ENCODE measurements at places on chromosomes 4 and X.

DNA sequence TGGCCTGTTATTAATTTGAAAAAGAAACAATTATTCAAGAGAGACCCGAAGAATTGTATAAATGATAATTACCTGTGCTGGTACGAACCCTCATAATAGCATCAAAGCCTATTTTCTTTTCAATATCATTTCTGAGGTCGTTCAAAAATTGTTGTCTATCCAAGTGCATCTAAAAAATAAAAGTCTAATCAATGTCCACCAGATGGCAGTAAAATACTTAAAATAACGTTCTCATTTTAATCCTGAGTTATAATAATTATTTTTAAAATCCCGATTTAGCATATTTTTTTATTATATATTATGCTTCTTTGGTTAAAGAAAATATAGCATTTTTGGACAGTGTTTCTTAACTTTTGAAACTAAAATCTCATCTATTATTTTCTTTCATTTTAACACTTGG lies 55.7 kb downstream of the METTL14 start:
- no peak for DNase-seq

GRCh38 chr4:152106781-152107321 lies 346.0 kb upstream of the GATB start:
- DNase-seq: no peak

- DNase-seq: no peak
Observed at GRCh38 chr4:8866828-8867623, 4.6 kb downstream of the HMX1 start.

DNA sequence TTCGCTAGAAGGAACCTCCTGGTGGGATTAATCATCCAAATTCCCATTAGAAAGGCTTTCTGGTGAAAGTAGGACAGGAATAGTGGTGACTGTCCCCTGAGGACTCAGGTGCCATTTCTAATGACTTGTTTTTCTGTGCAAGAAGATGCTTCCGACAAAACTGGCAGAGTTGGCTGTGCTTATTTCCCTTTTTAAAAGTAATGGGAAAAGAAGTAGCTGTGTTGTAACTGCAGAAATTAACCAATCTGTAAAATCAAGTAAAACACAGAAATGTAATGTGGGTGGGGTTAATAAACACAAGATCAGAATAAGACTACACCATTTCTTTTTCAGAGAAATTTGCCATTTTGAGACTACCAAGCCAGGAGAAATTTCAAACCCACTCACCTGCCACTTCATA lies 55.0 kb upstream of the FAM9B start:
- no peak for DNase-seq

- DNase-seq: no peak
Observed at GRCh38 chr4:185794637-185795036, 17.4 kb downstream of the SORBS2 start.

- DNase-seq: no peak
Observed at GRCh38 chrX:38975368-38975942, 174.2 kb downstream of the MID1IP1 start.

DNA sequence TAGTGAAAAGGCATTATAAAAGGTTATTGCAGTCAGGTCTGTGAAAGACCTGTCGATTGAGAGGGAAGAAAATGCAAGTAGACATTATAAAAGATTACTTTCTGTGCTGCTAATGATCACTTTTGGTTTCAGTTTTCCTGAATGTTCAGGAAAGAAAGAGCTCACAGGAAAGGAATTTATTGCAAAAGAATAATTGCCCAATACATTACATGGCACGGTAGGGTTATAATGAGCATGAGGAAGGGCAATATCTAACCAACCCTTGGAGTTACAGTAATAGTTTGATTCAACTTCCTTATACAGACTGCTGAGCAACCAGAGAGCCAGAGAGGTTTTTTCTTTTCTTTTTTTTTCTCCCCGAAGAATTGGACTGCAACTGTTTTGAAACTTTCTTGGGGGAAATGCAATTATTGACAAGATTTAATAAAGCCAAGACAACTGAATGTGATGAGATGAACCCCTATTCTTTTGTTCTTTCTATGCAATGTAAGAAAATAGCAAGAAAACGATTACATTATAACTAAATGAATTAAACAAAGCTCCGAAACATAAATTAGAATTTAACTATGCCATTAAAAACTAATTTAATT lies 247.0 kb downstream of the C4orf33 start:
- peak; percentile 35 for DNase-seq

- no peak for DNase-seq
Observed at GRCh38 chr4:139555705-139556070, 331 bp downstream of the SETD7 start.

GRCh38 chr4:184420881-184421416 lies 53.4 kb downstream of the IRF2 start:
- no peak for DNase-seq

DNA sequence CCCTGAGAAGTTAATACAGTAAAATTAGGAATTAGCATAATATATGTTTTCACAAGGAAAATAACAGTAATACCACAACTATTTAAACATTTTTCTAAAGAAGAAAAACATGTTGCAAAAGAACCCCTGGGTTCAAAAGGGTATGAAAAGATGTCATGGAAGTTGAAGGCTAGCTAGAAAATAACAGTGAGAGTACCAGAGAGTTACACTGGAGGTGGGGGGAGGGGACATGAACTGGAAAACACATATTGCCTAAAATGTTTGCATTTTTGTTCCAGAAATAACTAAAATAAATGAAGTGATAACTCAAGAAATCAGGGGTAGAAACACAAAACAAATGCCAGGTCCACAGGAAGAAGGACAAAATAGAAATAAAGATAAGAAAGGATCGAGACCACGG lies 336.6 kb upstream of the MAD2L1 start:
- DNase-seq: no peak

DNA sequence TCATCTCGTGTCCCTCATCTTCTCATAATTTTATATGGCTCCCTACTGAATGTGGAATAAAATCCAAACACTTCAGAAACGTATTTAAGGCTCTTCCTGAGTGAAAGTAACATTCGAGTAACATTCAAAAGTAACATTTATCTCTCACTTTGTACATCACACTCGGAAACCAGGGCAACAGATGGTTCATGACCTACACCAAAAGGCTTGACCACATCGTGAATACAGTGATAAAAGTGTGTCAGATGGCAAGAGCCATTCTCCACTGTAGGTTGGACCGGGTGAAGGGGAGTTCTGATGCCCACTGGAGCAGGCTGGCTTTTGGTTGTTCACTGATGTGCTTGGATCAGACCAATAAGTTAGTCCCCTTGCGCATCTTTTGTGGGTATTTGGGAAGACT lies 5.6 kb upstream of the LIMCH1 start:
- no peak for DNase-seq

GRCh38 chr4:152154433-152154832 lies 381.5 kb downstream of the FBXW7 start:
- DNase-seq: no peak

- no peak for DNase-seq
Observed at GRCh38 chr4:6338951-6339817, 69.5 kb downstream of the WFS1 start.

DNA sequence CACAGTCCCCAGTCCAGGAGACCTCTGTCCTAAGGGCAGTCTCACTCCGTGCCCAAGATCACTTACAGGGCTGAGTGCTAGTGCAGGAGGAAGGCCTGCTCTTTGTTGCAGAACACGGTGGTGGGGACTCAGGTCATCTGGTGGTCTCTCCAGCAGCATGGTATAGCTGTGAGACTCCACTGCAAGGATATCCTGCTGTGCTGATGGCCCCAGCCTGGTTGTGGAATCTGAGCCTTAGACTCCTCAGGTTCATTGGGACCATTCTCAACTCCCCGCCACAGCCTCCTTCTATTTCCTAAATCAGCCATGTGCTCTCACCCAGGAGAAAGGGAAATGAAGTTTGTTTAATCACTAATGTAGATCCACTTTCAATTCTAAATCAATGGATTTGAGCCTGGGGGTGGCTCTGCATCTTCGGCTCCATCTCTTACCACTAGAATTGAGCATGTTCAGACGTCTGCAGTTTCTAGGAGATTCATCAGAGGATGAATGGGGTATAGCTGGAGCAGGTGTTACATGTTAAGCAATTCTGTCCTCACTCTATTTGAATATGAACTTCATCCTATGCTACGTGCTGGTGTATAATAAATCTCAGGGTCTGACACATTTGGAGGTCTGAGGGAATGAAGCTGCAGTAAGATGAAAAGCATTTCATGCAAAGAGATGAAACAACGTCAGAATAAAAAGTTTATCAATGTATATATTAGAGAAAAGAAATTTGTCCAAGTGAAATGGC lies 189.2 kb downstream of the MGST2 start:
- DNase-seq: no peak

GRCh38 chr4:7004331-7004730 lies 38.8 kb upstream of the TADA2B start:
- DNase-seq: no peak

- no peak for DNase-seq
Observed at GRCh38 chrX:107207089-107207488, 678 bp downstream of the DNAAF6 start.

DNA sequence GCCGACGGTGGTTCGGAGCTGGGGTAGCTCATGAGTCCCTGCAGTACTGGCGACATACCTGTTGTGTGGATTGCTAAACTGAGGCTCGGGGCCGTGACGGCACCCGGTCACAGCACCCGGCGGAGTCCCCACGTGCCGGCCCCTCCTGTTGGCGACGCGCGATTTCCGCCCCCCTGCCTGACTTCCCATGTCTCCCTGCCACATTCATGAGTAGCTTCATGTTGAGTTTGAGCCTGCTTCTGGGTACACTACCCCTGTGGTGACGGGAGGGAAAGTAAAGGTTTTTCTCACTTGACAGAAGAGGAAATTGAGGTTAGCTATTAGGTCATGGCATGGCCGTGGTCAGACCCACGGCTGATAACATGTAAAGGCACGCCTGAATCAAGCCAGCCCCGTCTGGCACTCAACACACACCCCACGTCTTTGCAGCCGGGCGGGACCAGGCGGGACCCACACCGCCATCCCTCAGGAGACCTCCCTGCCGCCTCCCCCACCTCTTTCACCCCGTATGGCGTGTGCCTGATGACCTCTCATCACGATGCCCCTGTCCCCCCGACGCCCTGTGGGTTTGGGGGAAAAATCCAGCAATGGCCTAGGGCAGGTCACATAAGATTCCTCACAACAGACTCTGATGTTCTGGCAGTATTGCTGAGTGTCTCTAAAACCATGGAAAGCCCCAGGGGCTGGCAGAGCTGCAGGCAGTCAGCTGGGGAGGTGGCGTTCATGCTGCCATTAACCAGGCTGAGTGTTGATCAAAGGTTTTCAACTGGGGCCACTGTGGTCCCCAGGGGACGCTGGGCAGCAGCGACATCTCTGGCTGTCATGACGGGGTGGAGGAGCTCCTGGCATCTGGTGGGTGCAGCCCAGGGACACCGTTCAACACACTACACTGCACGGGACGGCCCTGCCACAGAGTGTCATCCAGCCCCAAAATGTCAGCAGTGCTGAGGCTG lies 29.2 kb downstream of the P2RY8 start:
- no peak for DNase-seq

- DNase-seq: no peak
Observed at GRCh38 chrX:38009641-38010040, 3.3 kb downstream of the SYTL5 start.

GRCh38 chrX:2592279-2592678 lies 91.5 kb upstream of the DHRSX start:
- DNase-seq: no peak

DNA sequence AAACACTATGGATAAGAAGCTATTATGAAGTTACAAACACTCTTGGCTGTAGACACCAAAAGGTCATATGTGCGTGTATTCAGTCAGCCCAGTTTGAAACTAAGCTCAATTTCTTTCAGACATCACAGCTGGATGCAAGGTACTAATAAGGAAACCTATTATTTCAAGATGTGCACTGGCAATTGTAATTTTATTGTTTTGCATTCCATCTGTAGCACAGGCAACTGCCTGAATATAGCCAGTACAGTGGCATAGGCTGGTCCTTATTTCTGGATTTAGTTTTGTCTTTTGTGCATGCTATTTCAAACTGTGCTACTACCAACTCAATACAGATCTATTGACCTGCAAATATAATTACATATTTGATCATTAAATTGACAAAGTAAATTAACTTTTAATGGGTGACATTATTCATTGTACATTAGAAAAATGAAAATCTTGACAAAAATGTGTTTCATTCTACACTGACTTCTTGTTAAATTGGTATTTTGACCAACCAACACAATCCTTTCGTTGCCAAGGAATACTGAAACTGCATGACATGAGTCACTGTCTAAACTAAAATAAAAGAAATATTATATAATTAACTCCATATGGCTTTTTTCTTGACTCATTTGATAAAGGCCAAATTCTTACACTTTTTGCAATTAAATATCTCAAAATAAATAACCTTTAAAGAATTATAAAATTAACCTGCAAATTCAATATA lies 594.3 kb upstream of the ADGRL3 start:
- DNase-seq: peak; percentile 53

- DNase-seq: no peak
Observed at GRCh38 chr4:55871299-55871800, 17.9 kb downstream of the EXOC1 start.

DNA sequence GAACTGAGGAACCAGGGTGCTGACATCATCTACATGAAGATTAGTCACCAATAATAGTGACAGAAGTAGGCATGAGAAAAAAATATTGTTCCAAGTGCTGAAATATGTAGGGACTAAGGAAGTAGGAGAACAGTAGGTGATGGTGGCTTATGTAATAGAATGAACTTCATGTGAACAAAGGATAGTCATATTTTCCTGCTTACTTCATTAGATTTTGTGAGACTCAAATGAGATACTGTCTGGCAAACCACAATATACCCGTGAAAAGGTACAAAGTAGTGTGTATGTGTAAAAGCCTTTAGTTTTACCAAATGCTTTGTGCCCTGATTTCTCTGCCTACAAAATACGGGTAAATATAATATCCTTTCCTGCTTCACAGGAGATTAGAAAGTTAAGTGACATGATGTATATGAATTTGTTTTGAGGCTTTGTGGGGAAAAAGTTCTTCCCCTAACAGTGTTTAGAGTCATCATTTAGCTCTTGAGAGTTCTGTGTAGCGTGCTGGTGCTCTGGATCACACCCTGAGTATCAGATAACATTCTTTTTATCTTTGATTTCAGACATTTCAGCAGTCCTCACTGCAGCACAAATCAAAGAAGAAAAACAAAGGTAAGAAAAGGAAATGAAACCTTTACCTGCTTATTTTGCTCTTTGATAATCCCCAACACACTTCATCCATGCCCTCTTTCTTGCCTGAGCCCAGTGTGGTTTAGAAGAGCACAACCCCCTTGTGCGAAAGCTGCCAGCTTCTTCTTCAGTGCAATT lies 67.9 kb downstream of the KLHL34 start:
- no peak for DNase-seq

DNA sequence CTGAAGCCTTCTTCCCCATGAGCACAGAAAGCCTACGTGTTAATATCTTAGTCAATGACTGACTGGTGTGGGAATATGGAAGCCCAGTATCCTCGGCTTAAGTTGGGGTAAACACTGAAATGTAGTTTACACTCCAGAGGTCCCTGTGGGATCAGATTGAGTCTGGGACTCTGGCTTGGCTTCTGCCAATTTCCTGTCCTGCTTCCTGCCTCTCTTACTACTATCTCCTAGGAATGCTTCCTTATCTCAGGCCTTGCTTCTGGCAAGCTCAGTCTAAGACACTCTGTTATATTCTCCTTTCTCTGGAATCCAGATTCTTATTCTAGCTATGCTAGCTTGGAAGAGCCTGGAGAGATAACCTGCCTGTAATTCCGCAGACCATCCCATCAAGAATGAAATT lies 174.0 kb upstream of the LDB2 start:
- DNase-seq: peak; percentile 51

- DNase-seq: no peak
Observed at GRCh38 chr4:20617678-20618396, 82.4 kb upstream of the PACRGL start.

GRCh38 chr4:39124885-39125599 lies 57.3 kb upstream of the WDR19 start:
- DNase-seq: no peak
